ENCODE measurements at places on chromosomes 16 and 17.
A peak's percentile ranks its signal among the peaks of the same experiment; 100 is the strongest.

DNA sequence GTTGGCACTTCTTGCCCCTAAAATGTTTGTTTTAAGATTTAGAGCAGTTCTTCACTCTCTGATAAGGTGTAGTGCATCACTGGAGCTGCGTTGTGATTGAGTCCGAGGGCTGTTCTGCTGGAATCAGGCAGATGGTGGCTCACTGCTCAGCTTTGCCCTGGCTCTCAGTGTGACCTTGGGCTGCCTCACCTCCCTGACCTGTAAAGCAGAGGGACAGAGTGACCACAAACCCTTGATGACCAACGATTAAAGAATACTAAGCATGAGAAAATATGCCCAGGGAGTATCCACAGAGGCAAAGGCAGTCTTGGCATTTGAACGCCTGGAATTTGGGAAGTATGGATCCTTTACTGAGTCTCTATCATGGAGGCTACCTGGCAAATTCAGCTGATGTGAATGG is 18.1 kb downstream of the CMIP start:
- DNase-seq: no peak

DNA sequence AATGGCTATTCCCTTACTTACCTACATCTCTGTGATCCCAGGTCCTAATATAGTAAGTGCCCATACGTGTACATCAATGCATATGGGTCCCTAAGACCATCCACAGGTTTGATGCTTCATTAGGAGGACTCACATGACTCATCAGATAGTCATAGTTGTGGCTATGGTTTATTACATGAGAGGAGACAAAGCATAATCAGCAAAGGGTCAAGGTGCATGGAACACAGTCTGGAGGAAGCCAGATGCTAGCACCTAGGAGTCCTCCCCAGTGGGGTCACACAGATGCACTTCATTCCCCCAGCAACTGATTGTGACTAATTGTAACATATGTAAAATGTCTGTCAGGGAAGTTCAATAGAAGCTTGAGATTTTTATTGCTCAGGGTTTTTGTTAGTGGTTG is 42.8 kb downstream of the PHKB start:
- no peak for DNase-seq

DNA sequence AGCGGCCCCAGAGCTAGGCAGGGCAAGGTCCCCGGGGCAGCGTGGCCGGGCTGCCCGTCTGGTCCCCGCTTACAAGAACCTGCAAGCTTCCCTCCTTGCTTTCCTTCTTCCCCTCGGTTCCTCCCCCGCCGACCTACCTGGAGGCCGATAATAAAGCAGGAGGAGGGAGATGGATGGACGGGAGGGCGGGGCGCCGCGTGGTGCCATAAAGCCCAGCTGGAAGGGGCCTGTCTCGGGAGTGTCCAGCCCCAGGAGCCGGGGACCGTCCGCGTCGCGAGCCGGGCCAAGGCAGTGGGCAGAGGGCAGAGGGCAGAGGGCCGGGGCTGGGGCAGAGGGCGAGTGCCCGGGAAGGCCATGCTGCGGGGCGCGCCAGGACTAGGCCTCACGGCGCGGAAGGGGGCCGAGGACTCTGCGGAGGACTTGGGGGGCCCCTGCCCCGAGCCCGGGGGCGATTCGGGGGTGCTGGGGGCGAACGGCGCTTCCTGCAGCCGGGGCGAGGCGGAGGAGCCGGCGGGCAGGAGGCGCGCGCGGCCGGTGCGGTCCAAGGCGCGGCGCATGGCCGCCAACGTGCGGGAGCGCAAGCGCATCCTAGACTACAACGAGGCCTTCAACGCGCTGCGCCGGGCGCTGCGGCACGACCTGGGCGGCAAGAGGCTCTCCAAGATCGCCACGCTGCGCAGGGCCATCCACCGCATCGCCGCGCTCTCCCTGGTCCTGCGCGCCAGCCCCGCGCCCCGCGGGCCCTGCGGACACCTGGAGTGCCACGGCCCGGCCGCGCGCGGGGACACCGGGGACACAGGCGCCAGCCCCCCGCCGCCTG is at the start of gene BHLHA9:
Gene BHLHA9 (plus strand): TSS at position 235 of the 820 bp plus-strand sequence. CDS start 120 bp downstream, at position 355.
- no peak for DNase-seq

- DNase-seq: peak; percentile 80
These were observed 2.1 kb upstream of the EPOP start for GRCh38 chr17:38676706-38677504.

DNA sequence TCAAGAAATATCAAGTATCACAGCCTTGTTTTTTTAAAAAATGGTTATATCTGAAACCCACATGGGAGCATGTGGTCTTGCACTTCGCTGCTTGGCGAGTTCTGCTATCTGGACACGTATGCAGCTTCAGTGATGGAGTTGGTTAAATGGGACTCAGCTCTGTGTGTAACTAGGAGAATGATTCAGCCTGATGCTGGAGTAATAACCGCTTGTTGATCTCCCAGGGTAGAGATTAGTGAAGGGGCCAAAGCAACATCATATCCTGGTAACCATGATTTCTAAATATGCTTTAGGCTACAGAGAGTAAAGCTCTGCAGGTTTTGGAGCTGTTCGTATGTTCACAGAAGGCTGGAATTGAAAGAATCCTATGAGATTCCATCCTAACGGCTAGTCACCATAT is 63.2 kb downstream of the IQCK start:
- peak; percentile 72 for DNase-seq

Data from fibroblast of villous mesenchyme (primary cell).